ENCODE measurements at places on chromosomes 1 and 21.

GRCh38 chr1:46448109-46448911 lies 41.3 kb upstream of the DMBX1 start:
- peak; percentile 85 for DNase-seq

- DNase-seq: peak; percentile 21
Observed at GRCh38 chr21:34845521-34846451, 177.0 kb downstream of the CLIC6 start.

DNA sequence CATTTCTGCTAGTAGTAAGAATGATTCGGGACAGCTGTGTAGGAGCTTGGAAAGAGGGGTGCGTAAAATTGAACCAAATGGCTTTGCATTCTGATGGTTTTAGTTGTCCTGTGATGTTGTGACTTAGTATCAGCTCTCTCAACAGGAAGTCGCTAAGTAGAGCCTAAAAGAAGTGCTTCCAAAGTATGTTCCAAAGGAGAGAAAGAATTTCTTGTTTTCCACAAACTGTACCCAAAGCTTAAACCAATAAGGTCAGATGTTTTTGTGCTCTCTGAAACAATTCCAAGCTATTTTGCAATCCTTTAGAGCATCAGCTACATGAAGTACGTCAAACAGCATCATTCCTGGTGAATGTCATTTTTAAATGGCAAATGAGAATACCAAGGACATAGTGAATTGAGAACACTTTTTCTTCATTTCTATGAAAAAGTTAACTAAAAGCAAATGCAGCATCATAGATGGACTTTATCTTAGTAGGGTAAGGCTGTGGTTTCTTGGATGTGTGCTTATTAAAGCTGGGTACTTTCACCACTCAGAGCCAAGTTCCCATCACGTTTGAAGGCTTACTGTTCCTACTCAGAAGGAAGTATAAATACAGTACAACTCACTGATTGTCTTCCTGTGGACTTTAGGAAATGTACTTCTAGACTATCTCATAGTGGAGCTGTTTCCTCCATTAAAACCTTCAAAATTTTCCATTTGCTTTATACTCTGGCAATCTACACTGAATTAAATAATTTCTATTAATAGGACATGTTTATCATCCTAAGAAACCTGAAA lies 148.6 kb downstream of the C1orf21 start:
- no peak for DNase-seq

GRCh38 chr1:30907481-30908315 lies 860 bp downstream of the SDC3 start:
- peak; percentile 21 for DNase-seq

DNA sequence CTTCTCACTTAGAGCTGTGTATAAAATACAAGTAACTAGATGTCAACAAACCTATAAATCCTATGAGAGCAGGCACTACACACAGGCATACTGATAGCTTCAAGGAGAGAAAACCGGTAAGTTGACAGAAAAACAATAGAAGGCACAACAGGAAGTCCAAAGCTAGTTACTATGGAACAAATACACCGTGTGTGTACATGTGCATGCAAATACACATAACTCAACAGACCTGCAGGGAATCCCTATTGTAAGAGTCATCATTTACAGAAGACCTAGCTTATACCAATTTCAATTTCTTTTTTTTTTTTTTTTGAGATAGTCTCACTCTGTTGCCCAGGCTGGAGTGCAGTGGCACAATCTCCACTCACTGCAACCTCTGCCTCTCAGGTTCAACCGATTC lies 26.3 kb downstream of the JAK1 start:
- DNase-seq: no peak

GRCh38 chr1:54397090-54397591 lies 9.1 kb downstream of the SSBP3 start:
- DNase-seq: no peak

GRCh38 chr1:109050228-109050995 lies 8.5 kb upstream of the WDR47 start:
- no peak for DNase-seq

DNA sequence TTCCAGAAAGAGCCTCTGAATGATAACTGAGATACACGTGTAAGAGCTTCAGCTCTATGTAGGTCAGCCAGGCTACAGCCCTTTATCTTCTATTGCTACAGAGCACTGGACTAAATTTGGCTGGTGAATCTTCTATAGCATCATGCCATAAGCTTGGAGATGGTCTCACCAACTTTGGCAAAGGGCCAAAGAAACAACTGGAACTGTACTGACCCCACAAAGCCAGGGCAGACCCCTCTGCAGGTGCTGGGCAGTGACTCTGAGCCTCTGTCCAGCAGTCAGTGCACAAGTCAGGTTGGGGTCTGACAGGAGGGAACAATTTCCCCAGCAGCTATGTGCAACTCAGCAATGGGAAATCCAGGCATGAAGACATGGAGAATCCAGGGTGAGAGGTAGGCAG lies 57.8 kb upstream of the NFASC start:
- no peak for DNase-seq

GRCh38 chr21:44761011-44761729 lies 40.5 kb downstream of the UBE2G2 start:
- no peak for DNase-seq

DNA sequence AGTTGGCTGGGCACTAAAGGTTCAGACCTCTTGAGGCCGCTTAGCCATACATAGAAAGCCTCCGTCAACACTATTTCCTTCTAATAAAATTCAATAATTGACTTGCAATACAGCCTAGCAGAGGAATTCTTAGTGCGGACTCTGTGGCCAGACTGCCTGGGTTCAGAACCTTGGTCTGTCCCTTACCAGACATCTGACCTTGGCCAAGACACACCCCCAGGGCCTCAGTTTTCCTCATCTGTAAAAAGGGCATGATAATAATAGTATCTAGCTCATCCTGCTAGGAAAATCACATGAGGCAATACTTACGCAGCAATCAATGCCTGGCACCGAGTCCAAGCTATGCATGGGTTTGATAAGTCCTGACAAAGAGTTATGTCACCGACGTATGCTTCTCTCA lies 148.2 kb upstream of the SOD1 start:
- no peak for DNase-seq

- DNase-seq: no peak
Observed at GRCh38 chr1:3322450-3323020, 131.9 kb upstream of the ARHGEF16 start.

DNA sequence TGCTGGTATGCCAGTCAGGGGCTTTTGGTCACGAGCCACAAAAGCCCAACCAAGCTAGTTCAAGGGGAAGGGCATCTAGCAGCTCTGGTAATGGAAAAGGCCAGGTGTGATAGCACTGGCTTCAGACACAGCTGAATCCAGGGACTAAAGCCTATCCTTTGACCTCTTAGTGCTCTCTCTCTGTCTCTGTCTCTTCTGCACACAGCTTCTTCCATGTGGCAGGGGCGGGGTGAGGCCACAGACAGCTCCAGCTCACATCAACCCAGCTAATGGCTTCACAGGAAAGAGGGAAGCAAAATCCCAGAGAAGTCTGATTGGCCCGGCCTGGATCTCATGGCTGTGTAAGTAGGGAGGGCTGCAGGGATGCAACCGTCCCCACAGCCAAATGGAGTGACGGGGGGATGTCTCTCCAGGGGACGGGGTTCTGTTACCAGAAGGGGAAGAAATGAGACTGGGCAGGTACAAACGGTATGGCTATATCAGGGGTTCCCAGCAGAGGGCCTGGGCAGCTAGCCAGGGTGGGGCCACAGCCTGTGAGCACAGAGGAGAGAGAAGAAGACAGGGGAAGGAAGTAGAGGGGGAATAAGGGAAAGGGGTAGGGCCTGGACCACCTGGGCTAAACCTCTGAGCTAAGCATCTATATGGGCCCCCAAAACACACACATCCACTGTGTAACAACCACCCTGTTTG lies 42.4 kb downstream of the FBXO2 start:
- DNase-seq: no peak

- DNase-seq: no peak
Observed at GRCh38 chr1:156969496-156969895, 49.1 kb downstream of the LRRC71 start.

All from ELF-1 (cell line).